ENCODE measurements at places on chromosomes 11 and 22.
A peak's percentile ranks its signal among the peaks of the same experiment; 100 is the strongest.

- no peak for DNase-seq
Observed at GRCh38 chr11:48095779-48096470, 115.6 kb downstream of the PTPRJ start.

GRCh38 chr22:37154925-37155712, 5.4 kb upstream of the IL2RB start:
- DNase-seq = no peak

DNA sequence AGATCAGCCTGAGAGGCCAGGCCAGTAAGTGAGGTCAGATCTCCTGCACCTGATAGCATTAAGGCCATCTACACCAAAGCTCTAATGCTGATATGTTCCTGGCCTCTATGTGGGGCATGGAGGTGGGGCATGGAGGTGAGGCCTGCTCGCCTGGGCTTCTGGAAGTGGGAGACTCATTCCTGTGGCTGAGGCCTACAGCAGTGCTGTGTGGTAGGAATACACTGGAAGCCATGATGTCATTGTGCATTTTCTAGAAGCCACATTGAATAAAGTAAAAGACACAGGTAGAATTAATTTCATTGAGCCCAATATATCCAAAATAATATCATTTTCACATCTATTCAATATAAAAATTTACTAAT, 2.7 kb downstream of the PNPLA3 start:
- DNase-seq = no peak

DNA sequence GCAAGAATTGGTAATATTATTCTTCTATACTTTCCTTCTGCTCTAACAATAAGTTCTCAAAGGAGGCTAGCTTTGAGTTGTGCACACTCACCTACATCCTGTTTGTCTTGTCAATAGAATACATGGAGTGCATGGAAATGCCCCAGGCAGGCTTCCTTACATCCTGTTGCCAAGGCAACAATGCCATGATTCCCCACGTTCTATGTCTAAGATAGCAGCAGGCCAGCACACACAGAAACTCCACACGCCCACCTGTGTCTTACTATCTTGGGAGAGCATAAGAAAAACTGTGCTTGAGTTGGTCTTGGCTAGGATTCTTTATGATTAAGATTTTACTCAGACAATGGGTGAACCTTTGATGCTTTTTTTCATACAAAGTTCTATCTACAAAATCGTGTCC, 379.2 kb downstream of the AASDHPPT start:
- DNase-seq = no peak

DNA sequence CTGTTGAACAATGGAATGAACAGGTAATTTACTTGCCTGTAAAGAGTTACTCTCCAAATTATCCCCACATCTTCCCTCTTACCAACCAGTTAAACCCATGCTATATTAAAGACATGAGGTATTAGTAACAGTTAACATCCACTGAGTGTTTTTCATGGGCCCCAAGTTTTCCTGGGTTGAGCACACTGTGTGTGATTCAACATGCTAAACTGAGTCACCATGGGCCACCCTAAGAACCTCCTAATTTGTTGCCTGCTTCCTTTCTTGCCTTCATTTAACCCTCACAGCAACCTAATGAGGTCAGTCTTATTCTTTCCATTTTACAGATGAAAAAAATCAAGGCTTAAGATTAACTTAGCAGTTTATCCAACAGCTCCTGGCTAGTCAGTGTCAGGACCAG, 51.0 kb downstream of the GALNT18 start:
- DNase-seq = no peak

DNA sequence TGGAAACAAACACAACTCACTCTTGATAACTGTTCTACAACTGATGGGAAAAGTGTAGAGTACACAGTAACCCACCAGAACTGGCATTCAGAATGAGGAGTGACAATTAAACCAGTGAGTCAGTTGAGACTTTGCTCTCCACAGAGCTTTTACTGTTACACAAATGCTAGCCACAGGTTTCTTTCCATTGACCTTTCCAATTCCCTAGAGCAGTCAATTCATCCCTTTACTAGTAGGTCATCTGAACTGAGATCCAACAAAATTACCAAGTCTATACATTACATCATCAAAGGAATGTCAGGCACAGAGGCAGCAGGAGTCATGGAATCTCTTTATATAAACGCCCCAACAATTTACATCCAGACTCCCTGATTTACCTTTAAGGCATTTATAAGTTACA, 65.9 kb downstream of the PHF21A start:
- DNase-seq = no peak

GRCh38 chr11:31809857-31810778, 1.0 kb downstream of the PAX6 start:
- peak; percentile 61 for DNase-seq

DNA sequence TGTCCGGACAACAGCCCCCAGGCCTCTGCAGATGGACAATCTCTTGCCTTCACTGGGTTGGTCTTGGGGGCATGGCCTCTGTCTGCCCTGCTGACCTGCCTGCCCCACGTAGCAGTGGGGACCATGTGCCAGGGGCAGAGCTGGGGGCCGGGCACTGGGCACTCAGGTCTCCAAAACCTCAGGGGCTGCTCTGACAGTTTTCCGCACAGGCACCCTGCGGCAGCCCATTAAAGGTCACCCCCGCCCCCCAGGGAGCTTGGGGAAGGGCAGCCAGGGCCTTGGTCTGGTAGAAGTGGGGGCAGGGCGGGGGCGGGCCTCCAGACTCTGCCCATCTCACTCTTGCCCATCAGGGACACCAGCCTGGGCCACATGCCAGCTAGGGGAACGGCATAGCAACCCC, 49.9 kb downstream of the WNT7B start:
- DNase-seq = no peak

- DNase-seq = no peak
Observed at GRCh38 chr11:92342886-92343285, 118.3 kb downstream of the FAT3 start.

DNA sequence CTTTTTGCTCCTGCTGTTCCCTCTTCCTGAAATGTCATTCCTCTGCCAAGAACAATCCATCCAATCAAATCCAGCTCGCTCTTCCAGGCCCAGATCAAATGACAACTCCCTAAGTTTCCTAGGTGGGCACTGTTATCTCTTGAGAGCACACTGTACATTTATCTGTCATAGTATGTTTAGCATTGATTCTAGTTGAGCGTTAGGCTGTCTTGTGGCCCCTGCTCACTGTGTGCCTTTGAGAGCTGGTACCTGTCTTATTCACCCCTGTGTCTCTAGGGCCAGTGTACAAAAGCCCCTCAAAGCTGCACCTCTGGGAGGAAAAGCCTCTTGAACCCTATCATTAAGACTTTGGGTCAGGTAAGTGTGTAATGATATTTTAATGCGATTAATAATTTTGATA, 7.1 kb upstream of the LMO2 start:
- DNase-seq = no peak

- peak; percentile 46 for DNase-seq
Observed at GRCh38 chr22:47168900-47169800, 406.7 kb downstream of the TBC1D22A start.

DNA sequence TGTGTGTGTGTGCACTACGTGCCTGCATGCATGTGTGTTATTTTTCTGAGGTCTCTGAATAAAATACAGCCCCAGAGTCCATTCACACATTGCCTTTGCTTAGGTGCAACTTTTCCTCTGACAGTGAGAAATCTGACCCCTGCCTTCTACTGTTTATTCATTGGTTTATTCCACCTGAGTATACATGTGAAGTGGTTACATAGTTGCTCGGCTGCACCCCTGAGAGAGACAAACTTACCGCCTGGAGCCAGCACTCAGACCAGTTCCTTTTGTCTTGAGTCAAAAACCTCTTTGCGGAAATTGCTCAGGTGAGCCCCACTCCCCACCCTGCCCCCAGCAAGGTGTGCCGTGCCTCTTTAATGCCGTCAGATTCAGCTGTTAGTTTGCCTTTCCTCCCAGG, 363.6 kb downstream of the BRD1 start:
- DNase-seq = no peak

- no peak for DNase-seq
Observed at GRCh38 chr11:2728663-2729332, 29.0 kb upstream of the KCNQ1OT1 start.

- no peak for DNase-seq
Observed at GRCh38 chr11:57368106-57368844, 12.7 kb downstream of the PRG3 start.

- no peak for DNase-seq
Observed at GRCh38 chr11:17839450-17839849, 104.9 kb downstream of the KCNC1 start.

DNA sequence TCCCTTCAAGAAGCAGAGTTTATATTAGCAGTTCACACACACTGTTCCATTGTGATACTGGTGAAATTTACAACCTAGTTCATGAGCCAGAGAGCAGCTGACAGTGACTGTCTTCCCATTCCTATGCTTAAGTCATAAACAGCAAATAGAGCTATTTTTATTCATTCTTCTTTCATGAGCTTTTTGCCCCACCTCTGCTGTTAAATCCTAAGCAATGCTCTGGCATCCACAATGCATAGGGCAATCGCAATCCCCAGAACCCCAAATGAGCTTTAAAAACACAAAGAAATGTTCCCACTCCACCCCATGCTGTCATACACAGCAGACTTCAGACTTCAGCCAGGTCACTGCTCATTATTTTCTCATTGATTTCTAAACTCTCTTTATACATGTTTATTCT, 307.5 kb downstream of the ETS1 start:
- no peak for DNase-seq

- no peak for DNase-seq
Observed at GRCh38 chr22:28773461-28773867, 969 bp downstream of the CCDC117 start.

GRCh38 chr11:109033627-109034338, 368.9 kb downstream of the DDX10 start:
- DNase-seq = no peak

GRCh38 chr11:70538641-70539359, 140.5 kb downstream of the CTTN start:
- no peak for DNase-seq

DNA sequence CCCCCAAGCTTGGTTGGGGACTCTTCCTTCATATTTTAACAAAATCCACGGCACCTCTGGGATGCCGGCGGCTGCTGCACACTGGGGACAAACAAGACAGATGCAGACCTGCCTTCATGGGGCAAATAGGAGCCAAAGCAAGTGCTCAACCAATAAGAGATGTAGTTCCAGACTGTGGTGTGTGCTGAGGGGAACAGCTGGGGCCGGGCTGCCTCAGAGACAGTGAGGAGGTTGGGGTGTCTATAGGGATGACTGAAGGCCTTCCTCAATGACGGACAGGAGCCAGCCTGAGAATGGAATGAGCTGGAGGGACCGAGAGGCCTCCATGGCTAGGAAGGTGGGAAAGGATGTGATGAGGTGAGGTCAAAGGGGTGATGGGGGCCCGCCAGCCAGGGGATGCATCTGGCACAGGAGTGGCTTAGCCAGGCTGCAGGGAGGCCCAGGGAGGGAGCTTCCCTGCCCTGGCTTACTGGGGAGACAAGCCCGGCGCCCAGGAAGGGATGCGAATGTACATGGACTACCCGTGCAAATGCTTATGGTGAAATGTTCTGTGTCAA, 10.3 kb upstream of the CTSD start:
- DNase-seq = peak; percentile 54

DNA sequence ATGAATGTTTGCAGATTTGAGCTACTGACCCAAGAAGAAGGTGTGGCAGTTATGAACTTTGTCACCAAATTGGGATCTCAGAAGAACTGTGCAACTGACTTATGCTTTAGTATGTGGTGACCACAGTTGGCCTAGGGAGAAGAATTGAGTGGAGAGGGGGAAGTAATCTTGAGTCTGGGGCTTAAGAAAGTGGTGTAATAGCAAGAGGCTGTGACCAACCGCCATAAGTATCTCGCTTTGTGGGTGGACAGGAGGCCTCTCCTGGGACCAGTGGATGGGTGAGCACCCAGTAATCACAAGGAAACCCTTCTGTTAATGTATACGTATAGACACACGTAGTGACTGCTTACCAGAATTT, 12.7 kb upstream of the IL10RA start:
- DNase-seq = no peak
